ENCODE measurements at places on chromosomes 1 and 21.
A peak's percentile ranks its signal among the peaks of the same experiment; 100 is the strongest.

DNA sequence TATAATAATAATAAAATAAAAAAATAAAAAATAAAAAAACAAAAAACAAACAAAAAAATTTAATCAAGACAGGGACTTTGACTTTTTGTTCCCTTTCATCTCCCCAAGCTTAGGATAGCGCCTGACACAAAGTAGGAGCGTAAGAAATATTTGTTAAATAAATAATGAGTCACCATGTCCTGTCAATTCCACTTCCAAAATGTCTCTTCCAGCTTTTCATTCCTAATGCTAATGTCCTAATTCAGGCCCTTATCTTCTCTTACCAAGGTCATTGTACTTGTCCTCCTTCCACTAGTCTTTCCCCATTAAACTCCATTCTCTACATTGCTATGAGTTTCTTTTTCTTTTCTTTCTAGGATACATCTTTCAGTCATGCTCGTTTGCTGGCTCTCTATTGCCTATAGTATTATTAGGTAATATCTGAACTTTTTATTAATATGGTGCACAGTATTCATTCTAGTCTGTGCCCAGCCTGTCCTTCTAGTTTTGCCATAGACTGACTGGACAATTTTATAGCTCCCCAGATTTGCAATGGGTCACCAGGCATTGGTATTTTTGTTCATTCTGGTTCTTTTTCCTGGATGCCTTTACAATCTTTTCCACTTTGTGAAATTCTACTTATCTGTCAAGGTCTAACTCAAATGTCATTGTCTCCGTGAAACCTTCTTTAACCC, 11.4 kb downstream of the NEXN start:
- DNase-seq, result no peak

DNA sequence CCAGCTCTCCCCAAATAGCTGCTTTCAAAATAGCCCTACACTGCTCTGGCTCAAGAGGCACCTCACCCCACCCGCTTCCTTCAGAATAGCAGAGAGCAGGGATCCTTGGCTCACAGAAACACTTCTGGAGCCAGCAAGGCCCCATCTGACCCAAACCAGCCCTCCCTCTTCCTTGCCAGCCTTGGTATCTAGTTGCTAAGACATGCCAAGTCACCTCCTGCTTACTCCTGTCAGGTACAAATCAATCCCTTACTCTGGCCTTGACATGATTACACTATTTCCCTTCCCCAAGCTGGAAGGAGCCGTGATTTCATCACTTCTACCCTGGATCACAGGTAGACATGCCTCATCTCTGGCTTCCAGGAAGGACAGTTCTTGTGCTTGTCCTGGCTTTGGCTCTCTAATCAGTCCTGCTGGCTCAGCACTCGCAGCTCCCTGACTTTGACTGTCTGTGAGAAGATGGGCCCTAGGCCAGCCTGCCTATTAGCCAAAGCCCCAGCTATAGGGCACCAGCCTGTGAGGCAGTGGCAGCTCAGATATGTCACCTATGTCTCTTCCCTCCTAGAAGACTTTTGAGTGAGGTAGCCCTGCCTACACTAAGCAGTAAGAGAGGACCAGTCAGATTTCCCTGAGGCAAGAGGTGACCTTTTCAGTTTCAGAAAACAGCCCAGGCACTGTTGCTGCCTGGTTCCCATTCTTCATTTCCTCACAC, 8.9 kb upstream of the MUTYH start:
- DNase-seq, result no peak

GRCh38 chr1:116268211-116268610, 104.8 kb upstream of the ATP1A1 start:
- no peak for DNase-seq

- DNase-seq, result no peak
Measured at GRCh38 chr1:101388904-101389546, 152.2 kb downstream of the S1PR1 start.

DNA sequence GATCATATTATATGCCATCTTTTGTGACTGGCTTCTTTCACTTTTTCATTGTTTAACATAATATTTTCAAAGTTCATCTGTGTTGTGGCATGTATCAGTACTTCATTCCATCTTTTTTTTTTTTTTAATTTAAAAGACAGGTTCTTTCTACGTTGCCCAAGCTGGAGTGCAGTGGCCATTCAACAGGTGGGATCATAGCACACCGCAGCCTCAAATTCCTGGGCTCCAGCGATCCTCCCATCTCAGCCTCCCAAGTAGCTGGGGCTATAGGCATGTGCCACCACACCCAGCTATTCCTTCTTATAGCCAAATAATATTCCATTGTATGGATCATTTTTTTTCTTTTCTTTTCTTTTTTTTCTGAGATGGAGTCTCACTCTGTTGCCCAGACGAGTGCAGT, 34.6 kb upstream of the ZNF281 start:
- no peak for DNase-seq

DNA sequence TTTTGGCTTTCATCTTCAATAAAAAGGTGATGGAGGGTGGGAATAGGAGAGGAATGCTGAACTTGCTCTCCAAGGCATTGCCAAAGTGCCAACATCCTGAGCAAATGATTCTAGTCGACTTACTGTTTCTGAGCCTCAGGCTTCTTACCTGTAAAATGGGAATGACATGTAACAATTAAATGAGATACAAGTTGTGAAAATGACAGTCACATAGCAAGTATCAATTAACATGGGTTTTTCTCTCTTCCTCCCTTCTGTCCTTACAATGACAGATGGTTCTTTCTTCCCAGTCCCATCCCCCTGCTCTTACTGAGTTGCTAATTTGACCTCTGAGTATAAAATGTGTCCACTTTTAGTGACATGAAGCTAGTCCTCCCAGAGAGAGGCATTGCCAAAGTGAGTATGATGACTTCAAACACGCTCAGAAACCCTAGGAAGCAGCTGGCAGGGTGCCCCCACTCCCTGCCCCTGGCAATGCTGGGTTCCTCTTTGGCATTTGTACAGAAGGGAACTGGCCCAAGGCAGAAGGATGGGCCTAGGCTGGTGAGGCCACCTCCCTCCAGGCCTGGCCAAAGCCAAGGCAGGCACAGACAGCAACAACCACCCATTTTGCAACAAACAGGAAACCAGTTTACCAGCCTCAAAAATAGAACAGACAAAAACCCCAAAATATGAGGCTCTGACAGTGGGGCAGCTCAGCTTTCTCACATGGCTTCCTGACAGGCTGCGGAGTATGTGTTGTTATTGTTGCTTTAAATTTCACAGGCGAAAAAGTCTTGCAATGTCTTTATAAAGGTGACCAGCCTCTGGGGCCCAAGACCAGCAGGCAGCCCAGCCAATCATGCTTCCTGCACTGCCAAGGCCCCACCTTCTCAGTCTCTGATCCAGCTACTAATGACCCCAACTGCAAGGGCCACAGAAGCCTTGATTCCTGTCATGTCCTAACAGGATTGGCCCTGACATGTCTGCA, 115.9 kb downstream of the HIVEP3 start:
- DNase-seq, result no peak

- no peak for DNase-seq
Measured at GRCh38 chr1:201424146-201424545, 2.6 kb upstream of the TNNI1 start.

GRCh38 chr1:147781056-147781471, 20.7 kb upstream of the GJA5 start:
- DNase-seq, result no peak

- no peak for DNase-seq
Measured at GRCh38 chr1:110771245-110772022, 96.7 kb upstream of the KCNA3 start.

DNA sequence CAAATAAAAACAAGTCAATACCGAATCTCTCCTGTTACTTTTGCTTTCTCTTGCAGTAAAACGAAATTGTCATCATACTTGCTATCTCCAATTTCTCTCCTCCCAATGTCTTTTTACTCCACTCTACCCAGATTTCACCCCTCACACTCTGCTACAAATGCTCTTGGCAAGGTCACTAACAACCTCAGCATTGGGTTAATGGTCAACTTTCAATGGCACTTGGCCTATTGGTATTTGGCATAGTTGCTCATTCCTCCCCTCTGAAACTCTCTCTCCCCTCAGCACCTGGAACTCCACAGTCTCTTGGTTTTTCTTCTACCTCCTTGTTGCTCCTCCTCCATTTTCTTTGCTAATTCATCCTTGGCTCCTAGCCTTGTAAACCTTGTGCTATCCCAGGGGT, 367.3 kb downstream of the PTPRU start:
- DNase-seq, result no peak

DNA sequence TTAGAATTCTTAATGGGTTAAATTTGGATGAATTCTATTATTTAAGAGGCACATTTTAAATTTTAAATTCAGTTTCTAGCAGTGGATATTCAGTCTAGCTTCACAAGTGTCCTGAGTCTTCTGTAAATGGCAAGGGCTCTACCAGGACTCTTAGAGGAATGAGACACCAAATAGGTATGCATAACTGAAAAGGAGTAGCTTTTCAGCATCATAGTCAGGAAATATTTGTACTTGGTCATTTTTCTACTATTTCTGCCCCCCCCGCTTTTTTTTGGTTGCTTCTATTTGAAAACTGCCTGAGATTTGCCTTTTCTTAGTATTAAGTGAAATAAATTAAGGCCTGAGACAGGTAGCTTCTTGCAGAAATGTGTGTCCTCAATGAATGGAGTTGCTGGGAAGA, 80.2 kb downstream of the MAST2 start:
- DNase-seq, result no peak

- DNase-seq, result no peak
Measured at GRCh38 chr1:179781962-179782361, 38.9 kb downstream of the FAM163A start.

DNA sequence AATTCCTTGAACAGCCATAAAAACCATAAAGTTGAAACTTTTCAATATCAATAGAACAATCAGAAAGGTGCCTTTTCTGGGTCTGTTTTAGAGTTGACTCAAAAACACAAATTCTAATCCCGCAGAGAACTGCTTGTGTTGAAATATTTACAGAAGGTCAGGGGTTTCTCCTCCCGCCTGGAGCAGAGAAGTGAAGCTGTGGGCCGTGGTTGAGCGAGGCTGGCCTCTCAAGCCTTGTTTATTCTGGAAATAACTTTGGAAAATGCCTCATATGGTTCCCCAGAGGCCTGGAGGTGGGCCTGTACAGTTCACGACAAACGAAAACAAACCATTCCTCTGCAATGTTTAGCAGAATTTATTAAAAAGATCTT, 90.8 kb upstream of the ERRFI1 start:
- DNase-seq, result no peak

DNA sequence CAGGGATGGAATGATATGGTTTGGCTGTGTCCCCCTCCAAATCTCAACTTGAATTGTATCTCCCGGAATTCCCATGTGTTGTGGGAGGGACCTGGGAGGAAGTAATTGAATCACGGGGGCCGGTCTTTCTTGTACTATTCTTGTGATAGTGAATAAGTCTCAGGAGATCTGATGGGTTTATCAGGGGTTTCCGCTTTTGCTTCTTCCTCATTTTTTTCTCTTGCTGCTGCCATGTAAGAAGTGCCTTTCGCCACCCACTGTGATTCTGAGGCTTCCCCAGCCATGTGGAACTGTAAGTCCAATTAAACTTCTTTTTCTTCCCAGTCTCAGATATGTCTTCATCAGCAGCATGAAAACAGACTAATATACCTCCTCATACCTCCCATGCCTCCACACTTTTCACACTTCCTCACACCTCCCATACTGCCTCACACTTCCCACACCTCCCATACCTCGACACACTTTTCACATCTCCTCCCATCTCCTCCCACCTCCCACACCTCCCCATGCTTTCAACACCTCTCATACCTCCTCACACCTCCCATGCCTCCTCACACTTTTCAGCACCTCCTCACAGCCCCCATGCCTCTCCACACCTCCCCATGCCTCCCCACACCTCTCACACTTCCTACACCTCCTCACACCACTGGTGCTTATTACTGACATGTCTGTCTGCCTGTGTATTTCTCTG, 21.3 kb downstream of the GPR137B start:
- no peak for DNase-seq

- no peak for DNase-seq
Measured at GRCh38 chr1:219966071-219966349, 37.7 kb upstream of the SLC30A10 start.

GRCh38 chr1:18575620-18576019, 55.0 kb upstream of the PAX7 start:
- DNase-seq, result peak; percentile 11

DNA sequence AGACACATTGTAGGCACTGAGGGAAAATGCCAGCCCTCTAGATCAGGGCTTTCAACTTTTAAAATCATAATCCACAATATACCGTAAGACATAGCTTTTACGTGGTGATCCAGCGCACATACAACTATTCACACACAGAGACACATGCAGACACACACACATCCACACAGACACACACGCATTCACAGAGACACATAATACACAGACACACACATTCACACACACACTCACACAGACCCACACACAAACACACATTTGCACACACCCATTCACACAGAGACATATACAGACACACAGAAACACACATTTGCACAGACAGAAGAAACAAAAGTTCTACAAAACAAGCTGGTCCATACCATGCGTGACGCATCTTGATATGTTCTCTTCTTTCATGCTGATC, 244.5 kb downstream of the RHOU start:
- DNase-seq, result no peak

DNA sequence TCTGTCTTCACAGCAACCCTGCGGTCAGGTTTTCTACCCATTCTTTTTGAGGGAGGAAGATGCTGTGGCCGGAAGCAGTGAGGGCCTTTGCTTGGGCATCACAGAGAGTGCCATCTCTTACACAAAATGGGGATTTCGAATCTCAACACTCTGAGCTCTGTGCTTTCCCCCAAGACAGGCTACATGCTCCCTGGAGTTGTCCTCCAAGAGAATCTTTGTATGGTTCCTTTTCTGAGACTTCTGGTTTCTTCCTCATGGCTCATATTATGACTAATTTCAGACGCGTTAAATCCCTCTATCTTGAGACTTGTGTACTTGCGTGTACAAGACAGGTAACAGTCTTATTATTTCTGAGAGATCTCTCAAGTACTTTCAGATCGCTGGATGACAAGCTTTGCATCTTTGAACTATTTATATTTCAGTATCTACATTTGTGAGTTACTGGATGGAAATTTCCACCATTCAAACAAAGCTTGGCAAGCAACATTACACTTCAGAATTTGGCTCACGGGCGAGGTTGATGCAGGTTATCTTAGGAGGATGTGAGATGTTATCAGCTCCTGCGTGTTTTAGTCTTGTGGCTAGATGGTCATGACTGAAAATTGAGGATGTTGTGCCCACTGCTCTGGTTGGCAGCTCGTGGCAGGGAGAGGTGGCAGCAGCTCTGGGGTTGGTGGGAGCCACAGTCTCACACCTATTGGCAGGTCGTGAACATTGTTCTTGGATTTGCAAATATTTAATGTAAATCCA, 19.4 kb downstream of the ABCG1 start:
- no peak for DNase-seq

DNA sequence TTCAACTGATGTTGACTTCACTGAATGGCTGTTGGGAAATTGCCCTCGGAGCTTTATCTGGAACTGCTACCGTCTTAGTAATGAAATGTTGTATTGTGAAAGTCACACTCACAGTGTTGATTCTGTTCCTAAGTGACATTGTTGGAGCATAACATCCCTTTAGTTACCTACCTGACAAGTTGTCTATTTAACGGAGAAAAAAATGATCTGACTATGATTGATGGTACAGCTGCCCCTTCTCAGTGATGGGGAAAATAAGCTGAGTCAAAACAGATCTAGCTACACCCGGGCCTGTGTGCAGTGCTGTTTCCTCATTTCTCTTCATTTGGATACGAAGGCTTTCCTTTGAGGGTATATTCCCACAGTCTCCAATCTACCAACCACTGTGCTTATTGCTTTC, 472.3 kb upstream of the BRINP3 start:
- no peak for DNase-seq

Data from activated T-cell treated with anti-CD3 and anti-CD28 coated beads for 24 hours (primary cell).